ENCODE measurements at places on chromosomes 7 and 10.

- no peak for DNase-seq
Observed at GRCh38 chr10:35835545-35835944, 193.4 kb upstream of the FZD8 start.

DNA sequence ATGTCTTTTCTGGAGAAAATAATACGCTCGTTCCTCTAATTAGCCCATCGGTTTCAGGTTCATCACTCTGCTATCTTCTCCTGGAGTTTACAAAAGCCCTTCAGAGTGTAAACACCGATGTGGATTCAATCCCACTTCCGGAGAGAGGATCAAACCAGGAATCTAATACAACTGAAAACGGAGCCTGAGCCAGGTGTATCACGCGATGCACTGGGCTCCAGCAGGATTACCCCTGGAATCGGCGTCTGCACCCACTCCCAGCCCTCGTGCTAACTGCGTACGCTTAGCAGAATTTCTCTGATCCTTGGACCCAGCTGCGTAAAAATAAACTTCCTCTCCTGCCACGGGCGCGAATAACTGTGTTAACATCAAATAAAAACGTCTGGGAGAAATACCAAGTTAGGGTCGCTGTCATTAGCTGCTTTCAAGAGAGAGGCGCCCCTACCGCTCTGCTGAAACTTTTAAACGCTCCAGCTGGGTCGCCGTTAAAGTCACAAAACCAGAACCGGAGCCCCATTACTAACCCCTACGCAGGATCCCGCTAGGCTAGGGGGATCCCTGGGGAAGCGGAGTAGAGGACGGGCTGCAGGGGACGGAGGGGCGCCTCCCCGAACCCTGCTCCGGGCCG lies 502 bp downstream of the ZNF3 start:
- DNase-seq, result no peak

DNA sequence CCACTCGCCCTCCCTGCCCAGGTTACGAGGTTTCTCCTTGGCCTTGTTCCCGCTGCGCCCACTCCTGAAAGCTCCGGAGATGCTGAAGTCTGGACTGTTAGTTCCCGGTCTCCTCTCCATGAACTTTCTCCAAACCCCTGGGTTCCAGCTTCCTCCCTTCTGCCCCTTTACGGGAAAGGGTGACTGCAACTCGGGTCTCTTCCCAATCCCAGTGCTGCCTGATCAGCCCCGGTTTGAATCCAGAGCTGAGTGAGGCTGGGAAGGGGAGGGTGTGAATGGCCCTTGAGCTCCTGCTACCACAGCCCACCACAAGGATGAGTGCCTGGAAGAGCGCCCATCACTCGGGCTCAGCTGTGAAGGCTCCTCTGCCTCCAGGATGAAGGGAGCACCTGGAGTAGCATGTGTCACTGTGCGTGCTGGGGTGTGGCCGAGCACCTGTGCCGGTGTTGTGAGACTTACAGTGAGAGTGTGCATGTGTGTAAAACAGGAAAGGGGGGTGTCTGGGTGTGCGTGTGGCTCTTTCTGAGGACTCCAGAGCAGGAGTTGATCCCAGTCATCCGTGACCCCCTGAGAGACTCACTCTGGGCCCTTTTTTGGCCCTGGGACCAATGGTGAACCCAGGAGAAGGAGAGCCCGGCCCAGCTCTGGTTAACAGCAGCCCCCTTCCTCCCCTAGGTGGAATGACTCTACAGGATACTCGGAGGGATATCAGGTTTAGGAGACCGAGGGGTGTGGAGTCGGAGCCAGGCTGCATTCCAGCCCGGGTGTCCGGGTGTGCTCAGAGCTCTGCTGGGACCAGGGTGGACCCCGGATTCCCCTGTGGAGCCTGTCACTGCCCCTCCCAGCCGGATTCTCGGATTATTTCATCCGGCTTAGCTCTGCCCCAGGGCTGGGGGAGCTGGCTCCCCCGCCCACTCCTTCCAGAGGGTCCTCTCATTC lies 1.1 kb upstream of the ZNF467 start:
- DNase-seq, result no peak

GRCh38 chr10:7662522-7662921 lies 4.2 kb downstream of the ITIH5 start:
- DNase-seq, result no peak

DNA sequence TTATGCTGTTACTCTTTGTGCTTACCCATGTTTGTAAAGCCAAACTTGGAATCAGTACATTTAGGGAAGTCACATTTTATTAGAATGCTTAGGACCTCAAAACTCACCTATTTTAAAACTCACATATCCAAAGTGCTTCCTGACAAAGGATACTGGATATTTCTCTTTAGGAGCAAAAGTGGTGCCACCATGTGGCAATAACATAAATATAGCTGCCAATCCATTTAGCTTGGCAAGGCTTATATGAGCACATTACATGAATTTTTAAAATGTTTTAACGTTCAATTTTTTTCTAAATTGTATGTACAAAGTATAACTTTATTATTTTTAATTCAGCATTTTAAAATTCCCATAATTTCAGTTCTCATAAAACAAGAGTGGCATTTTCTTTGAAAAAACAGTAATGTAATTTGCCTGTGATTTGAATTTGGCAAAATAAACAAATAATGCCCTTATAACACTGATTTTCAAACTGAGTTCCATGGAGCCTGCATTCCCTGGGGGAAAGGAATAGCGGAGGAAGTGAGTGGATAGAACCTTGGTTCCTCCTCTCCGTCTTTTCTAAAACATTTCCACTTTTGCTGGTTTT lies 75.4 kb downstream of the HDAC9 start:
- DNase-seq, result no peak

DNA sequence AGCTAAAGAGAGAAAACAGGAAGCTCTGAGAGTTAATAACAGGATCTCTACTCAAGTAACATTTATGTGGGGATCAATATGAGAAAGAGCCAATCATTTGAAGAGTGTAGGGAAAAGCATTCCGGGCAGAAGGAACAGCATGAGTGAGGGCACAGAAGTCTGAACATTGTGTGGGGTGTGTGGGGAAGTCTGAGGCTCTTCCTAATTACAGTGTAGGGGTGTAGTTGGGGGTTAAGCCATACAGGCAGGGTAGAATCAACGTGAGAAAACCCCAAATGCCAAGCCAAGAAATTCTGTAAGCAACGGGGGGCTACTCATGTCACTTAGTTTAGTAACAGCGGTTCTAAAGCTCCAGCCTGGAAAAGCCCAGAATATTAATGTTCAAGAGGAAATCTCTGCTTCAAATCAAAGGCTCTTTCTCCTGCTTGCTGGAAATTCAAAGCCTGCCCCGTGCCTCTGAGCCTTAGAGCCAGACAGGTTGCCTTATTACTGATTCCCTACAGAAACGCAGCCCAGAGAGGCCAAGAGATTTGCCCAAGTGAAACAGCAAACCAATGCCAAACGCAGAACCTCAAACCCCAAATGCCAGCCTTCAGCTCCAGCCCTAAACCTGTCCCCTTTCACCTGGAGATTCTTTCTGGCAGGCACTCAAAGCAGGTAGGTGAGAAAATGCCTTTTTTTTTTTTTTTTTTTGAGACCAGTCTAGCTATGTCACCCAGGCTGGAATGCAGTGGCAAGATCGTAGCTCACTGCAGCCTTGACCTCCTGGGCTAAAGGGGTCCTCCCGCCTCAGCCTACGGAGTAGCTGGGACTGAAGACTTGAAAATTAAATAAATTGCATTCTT lies 36.1 kb downstream of the DNAJB12 start:
- DNase-seq, result no peak

DNA sequence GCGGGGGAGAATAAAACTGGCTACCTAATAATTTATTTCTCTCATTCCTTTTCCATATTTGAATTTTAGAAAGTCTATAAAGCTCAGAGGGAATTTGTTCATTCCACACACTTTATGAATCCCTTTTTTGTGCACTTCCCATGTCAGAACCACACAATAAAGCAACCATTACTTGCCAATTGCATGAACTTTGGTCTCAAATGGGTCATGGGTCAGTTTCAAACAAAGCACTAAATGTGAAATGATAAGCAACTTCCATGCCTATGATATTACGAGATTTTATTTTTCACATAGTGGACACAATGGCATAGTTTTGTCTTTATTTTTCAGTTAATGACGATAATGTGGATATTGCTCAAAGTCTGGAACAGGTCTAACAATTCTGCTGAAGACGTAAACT lies 18.6 kb upstream of the RELN start:
- no peak for DNase-seq

GRCh38 chr7:42170724-42171123 lies 66.3 kb downstream of the GLI3 start:
- no peak for DNase-seq

DNA sequence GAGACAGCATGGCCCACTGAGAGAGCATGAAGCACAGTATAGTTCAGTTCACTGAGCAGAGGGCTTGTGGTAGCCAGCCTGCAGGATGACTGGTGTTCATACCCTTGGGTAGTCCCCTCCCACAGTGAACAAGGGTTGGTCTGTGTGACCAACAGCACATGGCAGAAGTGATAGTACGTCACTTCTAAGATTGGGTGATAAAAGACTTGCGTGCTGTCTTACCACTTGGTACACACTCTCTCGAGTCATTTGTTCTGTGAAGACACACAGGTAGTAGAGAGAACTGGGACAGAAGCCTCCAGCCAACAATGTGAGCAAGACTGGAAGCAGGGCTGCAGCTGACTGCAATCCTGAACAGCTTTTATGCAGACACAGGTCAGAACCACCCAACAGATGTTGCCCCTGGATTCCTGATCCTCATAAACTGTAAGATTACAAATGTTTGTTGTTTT lies 14.6 kb downstream of the EPC1 start:
- no peak for DNase-seq
